Activated T-helper 1 cell treated with anti-CD3 and anti-CD28 coated beads, Interleukin-2, amount 50 U/mL, for 16 hours (primary cell): ENCODE measurements at places on chromosomes 1 and 21.

DNA sequence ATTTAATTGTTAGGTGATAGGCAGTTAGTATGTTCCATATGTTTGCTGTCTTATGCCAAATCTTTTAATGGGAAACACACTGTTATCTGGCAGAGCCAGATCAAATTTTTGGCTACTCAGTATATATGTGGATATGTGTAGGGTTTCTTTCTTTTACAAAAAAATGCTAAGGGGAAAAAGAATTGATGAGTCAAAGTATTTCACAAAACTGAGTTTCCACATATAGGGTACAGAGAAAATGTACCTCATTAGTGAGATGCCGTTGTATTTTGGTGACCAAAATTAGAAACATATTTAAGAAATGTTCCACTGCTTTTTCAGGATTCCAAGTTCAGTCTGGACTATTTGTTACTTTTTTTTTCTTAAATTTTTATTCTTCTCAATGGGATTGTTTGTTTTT is 201.2 kb upstream of the PTGFR start:
- no peak for DNase-seq

DNA sequence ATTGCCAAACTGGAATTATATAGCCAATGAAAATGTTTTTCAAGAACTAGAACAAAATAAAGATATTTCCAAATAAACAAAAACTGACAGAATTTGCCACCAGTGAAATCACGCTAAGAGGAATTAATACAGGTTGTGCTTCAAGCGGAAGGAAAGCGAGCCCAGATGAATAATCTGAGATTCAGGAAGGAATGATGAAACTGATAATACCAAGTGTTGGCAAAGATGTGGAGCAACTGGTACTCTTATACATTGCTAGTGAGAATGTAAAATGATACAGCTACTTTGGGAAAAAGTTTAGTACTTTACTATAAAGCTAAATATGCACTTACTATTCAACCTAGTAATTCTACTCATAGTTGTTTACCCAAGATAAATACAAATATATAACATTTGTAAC is 30.8 kb upstream of the GUCA2B start:
- no peak for DNase-seq

DNA sequence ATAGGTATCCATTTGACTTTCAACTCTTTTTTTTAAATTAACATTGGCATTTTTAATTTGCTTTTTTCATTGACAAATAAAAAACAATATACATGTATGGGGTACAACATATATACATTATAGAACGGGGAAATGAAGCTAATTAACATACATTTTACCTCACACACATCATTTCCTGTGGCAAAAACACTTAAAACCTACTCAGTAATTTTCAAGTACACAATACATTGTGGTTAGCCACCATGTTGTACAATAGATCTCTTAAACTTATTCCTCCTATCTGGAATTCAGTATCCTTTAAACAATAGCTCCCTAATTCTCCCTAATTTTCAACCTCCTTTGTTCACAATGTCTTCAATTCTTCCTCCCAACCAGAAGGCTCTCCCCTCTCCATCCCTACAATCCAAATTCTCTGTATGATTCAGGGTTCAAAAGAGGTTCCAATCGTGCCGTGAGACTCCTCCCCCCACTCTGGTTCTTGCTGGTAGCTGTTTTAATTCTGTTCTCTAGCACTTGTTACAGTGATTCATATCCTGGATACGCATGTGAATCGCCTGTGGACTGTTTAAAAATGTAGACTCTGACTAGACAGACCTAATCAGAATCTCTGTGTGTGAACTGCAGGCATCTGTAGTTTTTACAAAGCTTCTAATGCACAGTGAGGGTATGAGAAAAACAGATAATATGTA is 87.6 kb upstream of the DUSP10 start:
- DNase-seq: no peak

GRCh38 chr21:19340954-19341353 is 937.4 kb upstream of the TMPRSS15 start:
- no peak for DNase-seq

GRCh38 chr1:39397487-39397886 is 93.9 kb upstream of the BMP8A start:
- DNase-seq: no peak

- no peak for DNase-seq
These were observed 135.3 kb upstream of the PRMT6 start for GRCh38 chr1:106921186-106921585.
